ENCODE measurements at places on chromosomes 5 and 9.

DNA sequence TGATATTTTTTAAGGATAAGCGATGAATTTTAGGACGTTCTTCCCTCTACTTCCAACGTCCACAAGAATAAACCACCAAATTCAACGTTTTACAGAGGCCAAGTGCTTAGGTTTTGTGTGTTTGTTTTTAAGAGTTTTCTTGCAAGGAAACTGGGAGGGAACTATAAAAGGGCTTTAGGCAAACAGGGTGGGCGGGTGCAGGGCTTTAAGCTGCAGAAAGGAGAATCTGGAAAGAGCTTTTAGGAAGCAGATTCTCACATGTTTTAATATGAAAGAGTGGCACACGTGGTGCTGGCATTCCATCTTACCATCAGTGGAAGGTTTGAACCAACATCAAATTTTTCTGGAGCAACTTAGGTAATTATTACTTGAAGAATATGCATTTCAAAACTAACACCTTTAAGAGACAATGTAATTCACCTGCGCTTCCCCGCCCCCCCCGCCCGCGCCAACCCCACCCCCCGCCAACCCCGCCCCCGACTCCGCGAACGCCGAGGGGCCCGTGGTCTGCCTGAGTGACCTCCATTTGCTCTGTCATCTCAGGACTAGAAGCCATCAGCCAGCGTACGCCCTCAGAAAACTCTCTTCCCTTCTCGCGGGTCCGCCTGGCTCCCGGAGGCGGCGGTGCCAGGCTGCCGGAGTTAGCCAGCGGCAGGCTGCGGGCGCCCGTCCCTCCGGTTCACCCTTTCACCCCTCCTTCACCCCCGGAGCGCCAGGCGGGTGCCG is 911 bp upstream of the PIK3R1 start:
- DNase-seq = no peak

DNA sequence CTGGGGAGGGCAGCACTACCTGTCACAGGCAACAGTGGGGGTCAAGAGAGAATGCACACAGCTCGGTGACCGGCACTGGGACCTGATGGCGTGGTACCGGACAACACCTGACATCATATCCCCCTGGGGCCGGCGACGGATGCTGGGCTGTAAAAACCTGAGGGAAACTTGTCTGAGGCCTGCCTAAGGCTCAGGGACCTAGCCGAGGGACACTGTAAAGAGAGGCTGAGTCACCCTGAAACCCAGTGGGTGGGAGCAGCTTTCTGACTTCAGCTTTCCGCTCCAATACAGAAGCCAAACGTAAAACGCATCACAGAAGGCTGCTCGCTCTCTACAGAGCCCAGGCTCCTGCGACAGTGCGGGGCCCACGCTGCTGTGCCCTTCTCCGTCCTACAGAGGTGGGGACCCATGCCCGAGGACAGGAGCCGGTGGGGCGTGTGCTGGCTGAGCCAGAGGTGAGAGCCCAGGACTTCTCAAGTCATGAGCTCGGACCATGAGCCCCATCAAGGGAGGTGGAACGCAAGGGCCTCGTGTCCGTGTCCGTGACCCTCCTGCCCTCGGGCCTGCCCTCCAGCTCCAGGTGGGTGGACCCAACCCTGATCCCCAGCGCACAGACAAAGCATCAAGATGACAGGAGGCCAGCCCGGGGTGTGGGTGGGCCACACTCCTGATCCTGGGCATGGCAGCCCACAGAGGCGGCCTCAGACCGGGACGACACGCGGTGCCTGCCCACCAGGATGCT is 5.3 kb downstream of the RALGDS start:
- DNase-seq = peak; percentile 89

- no peak for DNase-seq
Observed at GRCh38 chr9:7123743-7124142, 366.0 kb downstream of the KDM4C start.

GRCh38 chr5:3010301-3010952 is 258.9 kb upstream of the IRX2 start:
- no peak for DNase-seq

- no peak for DNase-seq
Observed at GRCh38 chr5:131198625-131199024, 27.9 kb downstream of the LYRM7 start.

Measured in activated CD4-positive, alpha-beta T cell treated with anti-CD3 and anti-CD28 coated beads, Interleukin-2, Interleukin-6, amounts not matched to agents 100 ng/mL and 50 ng/mL, durations not matched to agents 16 hours and 8 hours (primary cell).